PC-3 (cell line): ENCODE measurements at places on chromosomes 2 and 18. TPM values are rescaled to one million over a fixed set of nuclear protein-coding genes. Genes with fewer than 3 reads are reported as not detected.
A peak's percentile ranks its signal among the peaks of the same experiment; 100 is the strongest.

DNA sequence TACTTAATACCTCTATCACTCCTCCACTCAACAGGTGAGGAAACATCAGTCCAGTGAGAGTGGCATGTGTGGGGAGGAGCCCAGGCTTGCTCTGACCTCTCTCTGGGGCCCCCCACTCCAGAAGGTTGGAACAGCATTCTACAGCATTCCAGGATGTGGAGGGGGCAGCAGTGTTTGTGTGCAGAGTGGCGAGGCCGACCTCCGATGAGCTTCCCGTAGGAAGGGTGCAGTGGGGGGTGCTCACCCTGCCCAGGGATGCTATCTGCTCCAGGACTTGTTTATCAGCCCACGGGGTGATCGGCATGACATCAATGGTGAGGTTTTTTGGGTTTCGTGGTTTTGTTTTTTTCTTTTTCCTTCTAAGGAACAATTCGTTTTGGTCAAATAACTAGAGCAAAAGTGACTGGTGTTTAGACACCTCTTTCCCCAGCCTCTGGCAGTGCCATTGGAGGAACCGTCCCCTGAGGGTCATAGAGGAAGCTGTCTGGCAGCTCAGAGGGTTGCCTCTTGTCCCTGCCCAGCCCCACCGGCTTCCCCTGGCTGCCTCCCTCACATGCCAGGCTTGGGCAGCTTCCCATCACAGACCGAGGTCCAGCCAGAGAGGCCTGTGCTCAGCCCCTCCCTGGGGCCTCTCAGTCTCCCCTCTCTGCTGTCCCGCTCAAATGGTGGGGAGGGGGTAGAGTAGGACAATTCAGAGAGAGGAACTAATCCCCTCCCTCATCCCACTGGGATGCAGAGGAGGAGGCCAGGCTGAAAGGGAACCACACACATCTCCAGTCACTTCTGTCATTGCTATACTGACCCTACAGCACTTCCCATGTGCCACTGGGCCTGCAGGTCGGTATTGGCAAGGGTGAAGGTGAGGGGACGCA, 96.5 kb downstream of the ZFP36L2 start:
- no peak for DNase-seq

GRCh38 chr2:240946046-240946445, 39.9 kb downstream of the CROCC2 start:
- DNase-seq: no peak

PRKAG3 gene
- not detected in 2 replicates for total RNA-seq

DNA sequence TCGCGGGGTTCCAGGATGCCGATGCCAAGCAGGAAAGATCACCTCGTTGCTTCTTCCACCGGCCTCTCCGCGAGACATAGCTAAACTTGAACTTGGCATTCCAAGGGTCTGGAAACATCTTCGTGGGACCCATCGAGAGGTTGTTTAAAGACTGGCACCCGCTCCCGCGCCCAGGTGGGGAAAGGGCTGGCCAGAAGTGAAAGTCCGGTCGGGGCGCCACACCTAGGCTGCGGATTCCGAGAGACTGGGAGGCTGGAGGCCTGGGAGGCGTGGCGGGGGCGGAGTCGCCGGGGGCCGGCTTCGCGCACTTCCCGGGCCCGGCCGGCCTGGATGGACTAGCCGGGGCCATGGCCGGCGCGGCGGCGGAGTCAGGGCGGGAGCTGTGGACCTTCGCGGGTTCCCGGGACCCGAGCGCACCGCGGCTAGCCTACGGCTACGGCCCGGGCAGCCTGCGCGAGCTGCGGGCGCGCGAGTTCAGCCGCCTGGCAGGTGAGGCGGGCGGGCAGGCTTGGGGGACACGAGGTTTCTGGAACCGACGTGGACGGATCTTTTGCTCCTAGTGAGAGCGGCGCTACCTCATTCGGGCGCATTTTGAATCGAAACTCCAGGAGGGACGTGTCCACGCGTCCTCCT, at the start of gene MOCOS:
MOCOS (plus strand) TSS at position 305 of the 633 bp plus-strand sequence; CDS start at position 348, 43 bp downstream.
- DNase-seq: peak; percentile 55

ARHGAP15 gene
- total RNA-seq: not detected in 2 replicates

INHBB gene
- total RNA-seq: 223 and 269 TPM in 2 replicates

DNA sequence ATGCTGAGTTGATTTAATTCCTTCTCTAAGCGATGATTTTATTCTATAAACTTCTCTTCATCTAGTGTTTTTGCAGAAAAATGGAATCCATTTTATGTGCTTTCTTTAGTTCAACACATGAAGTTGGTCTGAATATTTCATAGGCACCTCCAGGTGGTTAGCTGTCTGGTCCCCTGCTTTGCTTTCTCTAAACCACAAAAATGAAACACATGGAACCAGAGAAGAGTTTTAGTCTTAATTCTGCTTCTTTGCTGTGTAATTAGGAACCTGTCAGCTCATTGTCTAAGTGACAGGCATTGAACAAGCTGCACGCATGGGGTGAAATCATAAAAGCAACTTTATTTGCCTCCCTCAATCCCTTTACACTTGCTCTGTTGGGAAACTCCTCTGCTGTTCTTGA, 150.4 kb downstream of the PIK3C3 start:
- no peak for DNase-seq

- no peak for DNase-seq
Observed at GRCh38 chr2:64613276-64613675, 40.4 kb downstream of the SERTAD2 start.

- no peak for DNase-seq
Observed at GRCh38 chr2:229160180-229160579, 110.9 kb downstream of the PID1 start.

DNA sequence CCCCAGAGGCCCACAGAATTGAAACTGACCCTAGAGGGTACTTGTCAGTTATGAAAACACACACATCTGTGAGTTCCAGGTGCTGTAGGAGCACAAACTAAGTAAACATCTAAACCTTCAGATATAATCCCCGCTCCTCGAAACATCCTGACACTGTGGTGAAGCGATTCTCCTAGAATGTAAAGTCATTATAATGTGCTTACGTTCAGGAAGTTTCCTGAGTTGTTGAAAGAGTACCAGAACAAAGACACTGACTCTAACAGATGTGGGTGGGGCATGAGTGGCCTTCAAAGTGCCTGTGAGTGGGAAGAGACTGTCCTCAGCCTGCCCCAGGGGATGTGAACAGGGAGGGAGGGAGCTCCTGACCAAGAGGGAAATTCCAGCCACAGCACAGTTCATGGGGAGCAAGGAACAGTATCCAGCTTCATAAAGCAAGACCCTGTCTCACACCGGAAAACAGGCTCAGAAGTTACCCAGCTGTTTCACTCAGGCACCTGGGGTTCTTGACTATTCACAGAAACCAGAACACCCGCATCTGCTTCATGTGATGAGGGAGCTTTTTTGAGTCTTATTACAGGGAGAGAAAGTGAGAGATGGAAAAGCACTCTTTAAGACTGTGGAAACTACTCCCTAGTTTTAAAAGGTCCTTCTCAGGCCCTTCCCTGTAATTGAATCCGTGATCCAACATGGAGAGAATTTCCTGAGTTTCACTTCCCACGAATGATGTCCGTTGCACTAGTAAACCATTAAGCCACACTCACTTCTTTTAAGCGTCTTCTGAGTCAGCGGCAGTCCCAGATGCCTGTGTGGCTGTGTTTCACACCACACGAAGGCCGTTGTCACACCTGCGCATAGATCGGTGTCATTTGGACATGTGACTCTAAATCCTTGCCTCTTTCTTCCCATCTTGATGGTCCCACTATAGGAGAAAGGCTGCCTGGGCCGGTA, 88.6 kb upstream of the EML6 start:
- no peak for DNase-seq

GRCh38 chr2:145350011-145350410, 830.1 kb upstream of the ZEB2 start:
- DNase-seq: peak; percentile 55

CDH7 gene
- 6.1 and 7.3 TPM in 2 replicates for total RNA-seq

DNA sequence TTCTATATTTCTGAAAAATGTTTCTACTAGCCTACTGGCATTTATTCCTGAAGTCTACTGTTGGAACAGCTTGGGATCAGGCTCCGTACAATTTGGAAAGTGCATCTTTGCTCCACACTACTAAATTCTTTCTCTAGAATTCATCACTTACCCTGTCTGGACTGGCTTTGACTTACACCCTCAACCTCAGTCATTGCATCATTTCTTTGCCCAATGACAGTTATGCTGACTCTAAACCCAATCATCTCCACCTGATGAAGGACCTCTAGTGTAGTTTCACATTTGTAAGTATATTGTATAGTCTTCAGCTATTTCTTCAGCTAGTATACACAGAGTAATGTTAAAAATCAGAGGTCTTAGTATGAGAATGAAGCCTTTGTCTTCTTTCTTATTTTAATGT, 359.6 kb upstream of the MC4R start:
- no peak for DNase-seq

TUBA3E gene
- not detected in 2 replicates for total RNA-seq

DNA sequence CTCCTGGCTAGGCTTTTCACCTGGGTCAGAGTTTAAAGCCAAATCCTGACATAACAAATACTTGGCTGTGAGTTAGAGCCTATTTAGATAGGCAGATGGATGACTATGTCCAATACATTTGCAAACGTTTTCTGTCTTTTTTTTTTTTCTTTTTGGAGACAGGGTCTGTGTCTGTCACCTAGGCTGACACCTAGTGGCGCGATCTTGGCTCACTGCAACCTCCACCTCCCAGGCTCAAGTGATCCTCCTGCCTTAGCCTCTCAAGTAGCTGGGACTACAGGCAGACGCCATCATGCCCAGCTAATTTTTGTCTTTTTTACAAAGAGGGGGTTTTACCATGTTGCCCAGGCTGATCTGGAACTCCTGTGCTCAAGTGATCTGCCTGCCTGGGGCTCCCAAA, 124.8 kb downstream of the DYM start:
- no peak for DNase-seq

DNA sequence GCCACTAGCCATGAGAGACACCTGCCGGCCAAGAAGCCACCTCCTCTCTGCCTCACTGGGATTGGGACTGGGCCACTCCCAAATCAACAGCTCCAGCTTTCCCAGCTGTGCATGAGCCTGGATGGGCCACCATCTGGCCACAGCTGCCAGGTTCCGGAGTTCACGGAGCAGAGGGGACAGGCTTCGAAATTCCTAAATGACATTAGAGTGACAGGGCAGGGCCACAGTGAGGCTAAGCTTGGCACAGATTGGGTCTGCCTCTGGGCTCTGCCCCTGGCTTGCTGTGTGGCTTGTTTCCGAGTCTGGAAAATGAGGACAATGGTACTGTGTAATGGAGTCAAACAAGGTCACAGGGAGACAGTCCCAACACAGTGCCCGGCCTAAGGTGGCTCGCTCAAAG, 6.5 kb downstream of the DIPK1C start:
- no peak for DNase-seq

RTKN gene
- 90.5 and 138 TPM in 2 replicates for total RNA-seq

GRCh38 chr2:152584301-152584700, 133.0 kb downstream of the PRPF40A start:
- DNase-seq: no peak

SP140L gene
- 2.8 and 5.0 TPM in 2 replicates for total RNA-seq

DNA sequence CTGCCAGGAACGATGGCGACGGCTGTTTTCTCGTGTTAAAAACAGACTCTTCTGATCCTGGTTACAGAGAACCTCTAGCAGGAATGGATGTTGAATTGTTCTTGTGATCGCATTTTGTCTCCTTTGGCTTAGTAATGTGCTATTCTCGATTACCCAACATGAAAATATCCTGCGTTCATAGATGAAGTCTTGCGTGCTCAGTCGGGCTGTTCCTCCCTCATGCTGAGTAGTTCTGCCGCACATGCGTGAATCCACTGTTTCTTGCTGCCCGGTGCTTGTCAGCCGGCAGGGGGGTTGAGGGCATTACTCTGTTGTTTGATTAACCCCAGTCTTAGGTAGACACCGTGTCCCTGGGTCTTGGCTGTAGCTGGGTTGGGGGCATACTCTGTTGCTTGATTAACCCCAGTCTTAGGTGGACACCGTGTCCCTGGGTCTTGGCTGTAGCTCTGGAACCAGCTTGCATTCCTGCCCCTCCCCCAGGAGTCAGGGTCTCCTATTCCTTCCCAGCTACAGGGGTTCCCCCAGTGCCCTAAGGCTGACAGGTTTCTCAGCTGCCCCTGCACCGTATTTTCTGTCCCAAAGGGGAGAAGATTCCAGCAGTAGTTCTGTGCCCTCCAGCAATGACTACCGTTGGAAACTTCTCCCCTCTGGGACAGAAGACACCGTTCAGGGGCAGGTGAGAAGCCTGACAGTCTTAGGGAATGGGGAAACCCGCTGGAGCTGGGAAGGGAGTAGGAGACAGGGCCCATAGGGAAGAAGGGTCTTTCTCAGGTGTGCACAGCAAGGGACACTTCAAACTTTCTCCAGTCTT, 22.1 kb upstream of the ASB1 start:
- DNase-seq: no peak

DNA sequence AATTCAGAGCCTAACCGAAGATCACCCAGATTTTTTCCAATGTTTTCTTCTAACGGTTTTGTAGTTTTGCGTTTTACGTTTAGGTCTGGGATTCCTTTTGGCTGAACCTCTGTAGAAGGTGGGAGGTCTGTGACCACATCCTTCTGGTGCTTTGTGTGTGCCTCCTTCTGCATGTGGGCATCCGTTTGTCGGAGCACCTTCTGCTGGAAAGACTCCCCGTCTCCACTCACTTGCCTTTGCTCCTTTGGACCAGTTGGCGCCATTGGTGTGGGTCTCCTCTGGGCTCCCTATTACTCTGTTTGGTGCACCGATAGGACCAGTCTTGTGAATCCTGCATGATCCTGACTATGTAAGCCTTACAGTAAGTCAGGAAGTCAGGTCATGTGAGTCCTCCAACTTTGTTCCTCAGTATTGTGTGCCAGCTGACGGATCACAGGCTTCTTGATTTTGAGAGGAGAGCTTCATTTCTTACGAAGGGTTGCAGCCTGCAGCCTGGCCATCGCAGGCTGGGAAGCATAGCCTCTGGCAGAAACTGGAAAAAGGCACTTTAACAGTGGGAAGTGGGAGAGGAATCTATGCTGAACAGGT, 13.6 kb downstream of the AQP12A start:
- DNase-seq: no peak

SCN9A gene
- total RNA-seq: 3.4 and 7.0 TPM in 2 replicates

GRCh38 chr2:129910446-129911362, 68.8 kb upstream of the RAB6C start:
- no peak for DNase-seq

SP140 gene
- 1.7 TPM in 1 of 2 replicates, not detected in the other for total RNA-seq

GRCh38 chr2:727071-727470, 49.9 kb upstream of the TMEM18 start:
- DNase-seq: no peak

GRCh38 chr2:202822411-202822810, 49.2 kb downstream of the ICA1L start:
- DNase-seq: no peak

- peak; percentile 12 for DNase-seq
Observed at GRCh38 chr2:206353685-206354084, 79.2 kb downstream of the ZDBF2 start.

- no peak for DNase-seq
Observed at GRCh38 chr2:63569740-63570139, 18.5 kb downstream of the WDPCP start.

GRCh38 chr2:62293490-62294271, 97.8 kb downstream of the B3GNT2 start:
- peak; percentile 65 for DNase-seq

CYTIP gene
- 0.26 TPM in 1 of 2 replicates, not detected in the other for total RNA-seq
